Posterior cingulate gyrus (tissue), 11 donors: ENCODE measurements at places on chromosomes 5 and 9.

GRCh38 chr9:27460226-27461023 lies 63.7 kb upstream of the IFNK start:
- no peak for DNase-seq

- DNase-seq = no peak
Measured at GRCh38 chr5:41575110-41575779, 64.8 kb upstream of the PLCXD3 start.

DNA sequence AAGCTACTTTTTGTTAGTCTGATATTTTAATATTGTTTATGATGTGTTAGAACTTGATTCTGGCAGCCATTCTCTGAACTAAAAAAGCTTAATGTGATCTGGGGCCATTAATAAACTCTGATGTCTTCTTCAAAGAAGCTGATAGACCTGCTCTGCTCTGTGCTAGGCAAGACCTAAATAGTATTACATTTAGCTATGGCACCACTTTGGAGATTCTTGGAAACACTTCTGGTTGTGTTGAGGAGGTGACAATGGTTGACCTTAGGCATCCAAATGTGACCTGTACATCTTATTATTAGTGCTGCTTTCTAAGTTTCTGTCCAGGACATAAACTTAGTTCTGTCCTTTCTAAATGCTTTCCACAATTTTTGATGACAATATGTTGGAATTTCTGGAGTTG lies 21.7 kb upstream of the SCGB3A2 start:
- no peak for DNase-seq

GRCh38 chr9:28650327-28650726 lies 1077.0 kb upstream of the C9orf72 start:
- DNase-seq = no peak

GRCh38 chr9:75892216-75892911 lies 1.9 kb downstream of the PCSK5 start:
- peak; percentile 29 for DNase-seq

GRCh38 chr9:135324329-135324728 lies 155.3 kb upstream of the PPP1R26 start:
- DNase-seq = no peak

GRCh38 chr5:145557345-145557744 lies 277.8 kb downstream of the PRELID2 start:
- DNase-seq = no peak

DNA sequence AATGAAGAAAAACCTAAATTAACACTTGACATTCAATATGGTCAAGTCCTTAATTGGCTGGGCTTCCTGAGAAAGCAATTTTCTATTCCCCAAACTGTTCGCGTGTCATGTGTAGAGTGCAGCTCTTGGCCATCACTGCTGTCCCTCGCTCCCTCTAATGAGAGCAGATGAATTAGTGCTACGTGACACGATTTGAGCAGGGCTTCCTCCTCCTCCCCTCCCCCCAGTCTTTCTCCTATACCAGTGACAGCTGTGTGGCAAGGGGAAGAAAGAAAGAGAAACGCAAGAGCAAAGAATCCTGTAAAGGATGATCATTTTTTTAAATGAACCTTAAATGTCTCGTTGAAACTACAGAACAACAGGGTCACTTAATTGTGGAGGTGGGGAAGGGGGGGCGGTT lies 159.6 kb downstream of the BNC2 start:
- DNase-seq = no peak

DNA sequence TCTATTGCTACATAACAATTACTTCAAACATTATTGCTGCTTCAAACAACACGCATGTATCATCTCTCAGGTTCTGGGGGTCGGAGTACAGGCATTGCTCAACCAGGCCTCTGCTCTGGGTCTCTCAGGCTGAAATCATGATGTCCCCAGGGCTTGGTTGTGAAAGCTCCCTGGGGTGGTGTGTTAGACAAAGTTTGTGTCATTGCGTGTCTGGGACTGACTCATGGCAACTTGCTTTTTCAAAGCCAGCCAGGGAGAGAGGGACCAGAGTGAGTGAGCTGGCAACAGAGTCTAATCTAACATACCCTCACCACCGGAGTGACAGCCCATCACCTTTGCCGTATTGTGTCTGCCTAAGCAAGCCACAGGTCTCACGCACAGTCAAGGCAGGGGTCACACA lies 259.2 kb upstream of the NFIL3 start:
- no peak for DNase-seq

DNA sequence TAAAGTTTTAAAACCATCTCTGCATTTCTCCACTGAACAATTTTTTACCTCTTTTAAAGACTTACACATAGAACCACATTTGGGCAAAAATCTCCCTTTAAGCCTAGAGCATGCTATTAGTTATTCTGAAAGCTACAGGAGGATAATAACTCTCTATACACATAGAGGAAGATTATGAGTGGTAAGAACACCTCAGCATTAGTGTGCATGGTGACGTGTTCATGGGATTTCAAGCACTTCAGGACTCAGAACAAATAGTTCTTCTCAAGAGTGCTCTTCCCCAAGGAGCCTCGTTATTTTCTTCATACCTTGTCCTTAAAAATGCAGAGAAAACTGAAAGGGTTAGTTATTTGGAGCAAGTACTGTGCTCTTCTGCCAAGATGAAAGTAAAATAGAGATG lies 256.9 kb upstream of the TUSC1 start:
- no peak for DNase-seq

DNA sequence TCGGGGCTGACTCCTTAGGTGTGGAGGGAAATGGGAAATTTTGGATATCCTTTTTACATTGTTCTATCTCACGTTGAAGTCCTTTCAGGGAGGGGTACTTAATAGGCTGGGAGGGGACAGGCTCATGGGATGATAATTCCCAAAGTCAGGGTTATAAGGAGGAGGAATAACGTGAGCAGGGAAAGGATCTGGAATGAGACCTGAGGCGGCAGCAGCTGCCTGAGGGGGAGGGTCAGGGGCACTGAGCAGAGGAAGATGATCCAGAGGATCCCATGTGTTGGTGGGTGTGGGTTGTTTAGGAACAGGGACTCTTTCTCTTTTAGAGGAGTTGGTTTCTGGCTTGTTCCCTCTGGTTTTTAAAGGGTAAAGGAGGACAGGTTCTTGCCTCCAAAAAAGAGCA lies 18.7 kb downstream of the IFT74 start:
- no peak for DNase-seq

GRCh38 chr5:74951865-74952264 lies 85.7 kb upstream of the FAM169A start:
- DNase-seq = no peak

GRCh38 chr9:85268131-85268530 lies 473.6 kb downstream of the AGTPBP1 start:
- no peak for DNase-seq

DNA sequence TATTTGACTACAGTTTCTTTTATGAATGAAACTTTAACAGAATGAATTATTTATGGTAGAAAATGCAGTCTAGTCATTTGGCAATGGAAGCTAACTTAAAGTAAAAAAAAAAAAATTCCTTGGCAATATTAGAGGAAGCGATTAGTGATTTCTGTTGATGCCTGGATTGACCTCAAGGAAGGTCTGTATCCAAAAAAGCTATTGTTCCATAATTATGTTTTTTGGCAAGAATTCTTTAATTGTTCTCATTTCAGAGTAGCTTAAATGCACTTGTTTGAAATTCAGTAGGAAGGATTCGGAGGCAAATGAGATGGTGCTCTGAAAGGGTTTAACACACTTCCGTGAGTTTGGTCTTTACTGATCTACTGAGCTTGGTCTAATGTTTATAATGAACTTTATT lies 61.8 kb downstream of the ITGA1 start:
- DNase-seq = no peak

DNA sequence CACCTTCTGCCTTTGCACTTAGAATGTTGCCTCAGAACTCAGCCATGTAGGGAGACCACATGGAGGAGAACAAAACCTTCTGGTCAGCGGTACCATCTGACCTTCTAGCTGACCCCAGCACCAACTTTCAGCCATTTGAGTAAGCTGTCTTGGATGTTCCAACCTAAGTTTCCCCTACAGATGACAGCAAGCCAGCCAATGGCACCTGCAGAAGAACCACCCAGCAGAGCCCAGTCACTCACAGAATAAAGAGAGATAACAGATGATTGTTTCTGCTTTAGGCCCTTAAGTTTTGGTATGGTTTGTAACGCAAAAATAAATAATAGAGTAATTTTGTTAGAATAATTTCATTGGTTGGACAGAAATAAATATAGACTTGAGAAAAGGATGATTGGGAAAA lies 10.4 kb downstream of the DNAH5 start:
- DNase-seq = no peak

GRCh38 chr5:15026011-15026893 lies 154.7 kb upstream of the ANKH start:
- DNase-seq = no peak

GRCh38 chr9:92522983-92523970 lies 12.5 kb downstream of the ECM2 start:
- no peak for DNase-seq

GRCh38 chr5:173733831-173734501 lies 117.5 kb upstream of the BOD1 start:
- no peak for DNase-seq

DNA sequence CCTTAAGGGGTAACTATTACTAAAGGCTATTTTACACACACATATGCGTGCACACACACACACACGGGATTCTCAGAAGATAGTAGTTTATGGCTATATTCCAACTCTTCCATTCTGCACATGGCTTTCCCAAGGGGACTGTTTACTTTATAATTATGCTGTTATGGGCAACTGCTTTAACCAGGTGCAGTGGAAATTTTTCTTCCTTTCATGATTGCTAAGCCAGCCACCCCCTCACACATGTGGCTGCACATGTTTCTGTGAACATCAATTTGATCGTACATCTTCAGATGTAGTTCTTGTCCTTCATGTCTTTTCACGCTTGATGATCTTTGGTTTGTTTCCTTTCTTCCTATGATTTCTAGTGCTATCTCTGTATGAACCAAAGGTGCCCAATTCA lies 37.0 kb downstream of the MRPS30 start:
- no peak for DNase-seq

DNA sequence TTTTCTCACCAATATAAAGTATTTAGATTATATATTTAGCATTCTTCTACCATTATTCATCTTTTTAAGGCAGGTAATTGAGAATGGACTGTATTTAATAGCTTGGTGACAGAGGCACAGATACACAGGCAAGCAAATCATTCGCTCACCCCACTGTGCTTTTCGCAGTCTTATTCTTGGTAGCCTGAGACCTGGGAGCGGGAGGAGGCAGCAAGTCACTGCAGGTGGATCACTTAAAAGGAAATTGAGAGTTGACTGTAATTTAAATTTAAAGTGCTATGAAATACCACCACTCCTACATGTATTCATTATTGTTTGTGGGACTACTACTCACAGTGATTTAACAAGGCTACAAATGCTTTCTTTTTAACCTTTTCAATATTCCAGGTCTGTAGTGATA lies 9.7 kb downstream of the RICTOR start:
- no peak for DNase-seq

- no peak for DNase-seq
Measured at GRCh38 chr5:112006721-112007120, 249.7 kb upstream of the NREP start.

DNA sequence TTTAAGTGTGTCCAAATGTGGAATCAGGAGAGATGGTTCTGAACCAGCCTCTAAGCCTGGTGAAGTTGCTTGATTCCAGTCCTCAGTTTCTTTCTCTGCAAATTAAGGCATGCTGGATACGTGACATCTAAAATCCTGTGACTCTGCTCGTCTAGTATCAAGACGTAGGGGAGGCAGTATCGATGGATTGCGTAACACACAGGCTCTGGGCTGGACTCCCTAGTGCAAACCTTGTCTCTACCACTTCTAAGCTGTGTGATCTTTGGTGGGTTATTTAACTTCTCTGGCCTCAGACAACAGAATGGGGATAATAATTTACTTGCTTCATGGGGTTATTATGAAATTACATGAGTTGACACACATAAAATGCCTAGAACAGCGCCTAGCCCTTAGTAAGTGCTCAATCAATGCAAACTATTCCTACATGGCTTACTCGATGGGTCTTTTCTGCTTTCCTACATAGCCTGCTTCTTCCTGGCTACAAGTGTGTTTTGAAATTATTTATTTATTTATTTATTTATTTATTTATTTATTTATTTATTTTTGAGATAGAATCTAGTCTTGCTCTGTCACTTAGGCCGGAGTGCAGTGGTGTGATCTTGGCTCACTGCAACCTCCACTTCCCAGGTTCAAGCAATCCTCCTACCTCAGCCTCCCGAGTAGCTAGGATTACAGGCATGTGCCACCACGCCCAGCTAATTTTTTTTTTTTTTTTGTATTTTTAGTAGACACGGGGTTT lies 102.1 kb downstream of the EGFLAM start:
- DNase-seq = no peak

GRCh38 chr5:41406936-41407335 lies 103.5 kb downstream of the PLCXD3 start:
- no peak for DNase-seq

DNA sequence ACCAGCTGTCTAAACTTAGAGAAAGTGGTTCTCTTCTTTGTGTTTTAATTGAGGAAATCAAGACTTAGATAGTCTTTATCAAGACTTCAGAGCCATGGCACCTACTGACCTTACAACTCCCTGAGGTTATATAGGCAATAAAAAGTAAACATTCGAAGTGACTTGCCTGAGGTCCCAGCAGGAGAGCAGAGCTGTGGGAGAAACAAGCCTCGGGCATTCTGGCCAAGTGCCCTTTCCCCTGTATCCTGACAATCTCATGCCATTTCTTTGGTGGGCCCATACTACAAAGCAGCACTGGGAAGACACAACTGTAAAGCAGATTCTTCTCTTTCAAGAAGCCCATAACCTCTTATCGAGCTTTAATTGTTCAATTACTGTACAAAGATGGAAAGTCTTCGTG lies 23.1 kb downstream of the FREM1 start:
- DNase-seq = no peak

DNA sequence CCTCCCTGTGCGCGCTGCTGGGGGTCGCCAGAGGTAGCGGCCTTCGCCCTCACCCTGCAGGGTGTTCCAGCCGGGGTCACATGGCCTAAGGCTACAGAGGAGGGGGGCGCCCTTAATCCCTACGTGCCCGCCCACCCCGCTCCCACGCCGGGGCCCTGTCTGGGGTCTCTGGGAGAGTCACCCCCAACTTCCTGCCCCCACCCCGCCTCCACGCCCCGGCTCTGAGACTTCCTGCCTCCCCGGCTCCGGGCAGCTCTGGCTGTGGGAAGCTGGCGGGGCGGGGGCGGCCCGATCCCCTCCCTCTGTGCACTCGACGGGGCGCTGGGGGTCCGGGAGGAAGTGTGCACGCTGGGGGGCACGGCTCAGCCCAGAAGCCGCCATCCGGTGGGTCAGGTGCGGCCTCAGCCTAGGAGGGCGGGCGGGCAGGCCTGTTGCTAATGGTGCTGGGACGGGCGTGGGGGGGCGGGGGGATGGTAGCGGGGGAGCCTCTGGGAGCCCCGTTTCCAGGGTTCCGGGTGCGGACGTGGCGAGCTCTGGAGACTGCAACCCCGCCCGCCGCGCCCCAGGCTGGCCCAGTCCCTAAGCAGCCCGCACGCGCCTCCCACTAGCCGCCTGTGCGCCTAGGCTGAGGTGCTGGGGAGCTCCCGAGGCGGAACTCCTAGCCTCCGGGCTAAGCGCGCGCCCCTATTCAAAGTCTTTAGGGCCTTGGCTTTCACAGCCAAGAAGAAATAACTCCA lies 61.6 kb downstream of the CXXC5 start:
- DNase-seq = no peak

GRCh38 chr5:81006947-81007636 lies 46.9 kb downstream of the RASGRF2 start:
- no peak for DNase-seq
